Aorta (tissue), 5 donors: ENCODE measurements at places on chromosomes 4 and X. TPM values are rescaled to one million over a fixed set of nuclear protein-coding genes. Genes with fewer than 3 reads are reported as not detected.

GRCh38 chrX:85327060-85327333, 52.5 kb downstream of the POF1B start:
- no peak for DNase-seq
- no peaks in the 10 kb centered on the region for H3K36me3 ChIP-seq
- no peaks in the 10 kb centered on the region for H3K4me1 ChIP-seq
- no peaks in the 10 kb centered on the region for H3K27me3 ChIP-seq

DNA sequence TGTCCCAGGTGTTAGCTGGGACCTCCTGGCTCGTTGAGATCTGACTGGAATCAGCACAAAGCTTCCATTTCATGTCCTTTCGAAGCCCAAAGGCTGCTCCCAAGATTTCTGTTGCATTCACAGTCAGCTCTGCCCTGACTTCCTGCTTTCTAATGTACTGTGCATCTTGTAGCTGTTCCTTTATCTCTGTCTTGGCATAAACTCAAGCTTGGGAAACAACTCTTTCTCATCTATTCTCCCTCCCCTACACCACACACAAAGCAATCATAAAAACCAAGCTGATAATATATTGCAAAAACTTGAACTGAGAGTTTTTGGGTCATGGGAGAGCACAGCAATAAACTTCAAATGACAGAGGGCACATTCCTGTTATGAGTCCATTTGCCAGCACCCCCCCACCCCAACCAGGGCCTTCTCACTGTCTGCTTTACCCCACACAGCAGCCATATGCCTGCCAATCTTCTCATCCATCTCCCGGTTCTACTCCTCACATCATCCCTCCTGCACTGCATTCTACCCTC, 76.3 kb downstream of the SYNPO2 start:
- no peaks in the 10 kb centered on the region for H3K27me3 ChIP-seq
- H3K4me1 ChIP-seq = peaks cover 11% of the 10 kb centered on the region
- DNase-seq = no peak
- H3K36me3 ChIP-seq = no peaks in the 10 kb centered on the region
- no peak overlapping the region for H3K4me3 ChIP-seq
- H3K27ac ChIP-seq = peak overlapping the region; percentile 81

DNA sequence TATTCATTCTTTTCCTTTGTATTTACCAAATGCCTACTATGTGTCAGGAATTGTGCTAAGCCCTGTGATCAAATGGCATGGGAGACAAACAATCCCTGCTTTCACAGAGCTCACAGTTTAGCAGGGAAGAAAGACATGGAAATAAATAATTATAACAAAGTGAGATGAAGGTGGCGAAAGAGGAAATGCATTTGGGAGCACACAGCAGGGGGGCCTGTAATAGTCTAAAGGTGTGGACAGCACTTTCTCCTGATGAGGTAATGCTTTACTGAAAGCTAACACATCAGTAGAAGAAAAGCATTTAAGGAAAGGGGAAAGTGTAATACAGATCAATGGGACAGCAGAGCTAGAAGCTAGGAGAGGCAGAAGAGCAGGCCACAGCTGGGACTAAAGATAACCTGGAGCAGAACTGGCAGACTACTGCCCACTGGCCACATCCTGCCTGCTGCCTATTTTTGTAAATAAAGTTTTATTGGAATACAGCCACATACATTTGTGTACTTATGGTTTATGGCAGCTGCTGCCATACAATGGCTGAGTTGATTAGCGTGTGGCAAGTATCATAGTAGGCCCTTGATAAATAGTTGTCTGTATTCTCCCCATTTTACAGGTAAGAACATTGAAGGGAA, 67.1 kb upstream of the TAPT1 start:
- no peaks in the 10 kb centered on the region for H3K4me1 ChIP-seq
- no peak overlapping the region for H3K27ac ChIP-seq
- H3K4me3 ChIP-seq = no peak overlapping the region
- H3K36me3 ChIP-seq = no peaks in the 10 kb centered on the region
- no peak for DNase-seq
- no peaks in the 10 kb centered on the region for H3K27me3 ChIP-seq

Gene PRRG1
- total RNA-seq = 17.8 TPM
